ENCODE measurements at places on chromosomes 13 and 19. TPM values are rescaled to one million over a fixed set of nuclear protein-coding genes. Genes with fewer than 3 reads are reported as not detected.

Gene THSD1
- 10.4 TPM for total RNA-seq

Gene ZNF329
- 3.1 TPM for total RNA-seq

Gene ARHGAP33
- 5.6 TPM for total RNA-seq

Gene CHERP
- 29.7 TPM for total RNA-seq

Gene KIR3DL1
- not detected for total RNA-seq

Gene PRTN3
- 0.28 TPM for total RNA-seq

Gene MYPOP
- total RNA-seq = 12.1 TPM

All from A549 treated with CpdA at 1 μM for 4 hours (cell line).